Mammary epithelial cell (primary cell): ENCODE measurements at places on chromosomes 11 and 22.
A peak's percentile ranks its signal among the peaks of the same experiment; 100 is the strongest.

- peak; percentile 53 for DNase-seq
Measured at GRCh38 chr11:61967924-61968757, 707 bp upstream of the FTH1 start.

DNA sequence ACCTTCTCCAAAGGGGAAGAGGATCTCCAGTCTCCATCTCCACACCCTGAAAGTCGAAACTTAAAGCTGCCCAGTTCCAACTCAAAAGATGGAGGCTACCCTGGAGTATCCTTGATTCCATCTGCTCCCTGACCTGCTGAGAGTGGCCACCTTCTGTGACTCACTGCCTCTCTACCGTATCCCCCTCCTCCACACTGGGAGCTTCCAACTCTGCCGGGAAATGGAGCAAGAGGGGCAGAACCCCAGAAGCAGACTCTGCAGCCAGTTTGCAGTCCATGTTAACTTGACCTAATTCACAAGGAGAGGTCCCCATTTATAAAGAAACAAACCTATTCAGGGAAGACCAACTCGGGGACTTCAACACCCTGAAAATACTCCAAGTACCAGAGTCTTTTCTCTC lies 22.0 kb upstream of the IRAG1 start:
- no peak for DNase-seq

GRCh38 chr11:61488651-61489291 lies 19.8 kb upstream of the LRRC10B start:
- DNase-seq, result peak; percentile 32

GRCh38 chr22:20852076-20852475 lies 6.5 kb downstream of the PI4KA start:
- DNase-seq, result no peak

DNA sequence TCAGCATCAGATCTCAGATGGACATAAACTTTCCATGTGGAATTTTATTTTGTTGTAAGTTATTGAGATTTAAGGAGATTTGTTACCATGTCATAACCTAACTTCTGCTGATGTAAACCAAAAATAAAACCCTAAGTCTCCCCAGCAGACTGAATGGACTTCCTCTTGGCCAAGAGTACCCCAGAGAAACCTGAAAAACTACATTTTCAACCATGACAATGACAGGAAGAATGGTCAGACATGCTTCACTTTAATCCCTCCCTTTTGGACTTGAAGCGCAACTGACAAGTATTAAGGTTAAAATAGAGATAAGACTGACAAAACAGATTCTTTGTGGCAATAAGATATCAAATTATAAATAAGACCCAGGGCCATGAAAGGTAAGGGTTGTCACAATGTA lies 579.7 kb upstream of the RAG2 start:
- DNase-seq, result no peak
